ENCODE measurements at places on chromosomes 1 and 21.

- no peak for DNase-seq
These were observed 9.1 kb downstream of the SMAP2 start for GRCh38 chr1:40382601-40383000.

DNA sequence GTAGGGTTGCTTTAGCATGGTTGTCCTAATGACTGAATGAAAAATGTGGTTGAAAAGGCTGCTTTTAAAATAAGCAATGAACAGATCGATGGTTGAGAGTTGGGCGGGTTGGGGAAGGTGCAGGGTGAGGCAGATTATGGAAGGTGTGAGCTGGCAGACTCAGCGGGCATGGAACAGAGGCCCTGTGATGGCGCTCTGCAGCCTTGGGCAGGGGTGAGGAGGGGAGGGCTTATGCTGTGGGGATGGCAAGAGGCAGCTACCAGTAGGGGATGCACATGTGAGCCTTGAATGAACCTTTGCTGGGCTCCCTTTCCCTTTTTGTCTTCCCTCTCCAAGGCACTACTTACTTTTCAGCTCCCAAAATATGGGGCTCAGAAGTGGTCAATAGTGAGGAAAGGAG lies 30.9 kb downstream of the ATP1B1 start:
- no peak for DNase-seq

- no peak for DNase-seq
These were observed 30.1 kb downstream of the RCC2 start for GRCh38 chr1:17409391-17409811.

GRCh38 chr1:112904071-112904830 lies 51.7 kb downstream of the SLC16A1 start:
- no peak for DNase-seq

DNA sequence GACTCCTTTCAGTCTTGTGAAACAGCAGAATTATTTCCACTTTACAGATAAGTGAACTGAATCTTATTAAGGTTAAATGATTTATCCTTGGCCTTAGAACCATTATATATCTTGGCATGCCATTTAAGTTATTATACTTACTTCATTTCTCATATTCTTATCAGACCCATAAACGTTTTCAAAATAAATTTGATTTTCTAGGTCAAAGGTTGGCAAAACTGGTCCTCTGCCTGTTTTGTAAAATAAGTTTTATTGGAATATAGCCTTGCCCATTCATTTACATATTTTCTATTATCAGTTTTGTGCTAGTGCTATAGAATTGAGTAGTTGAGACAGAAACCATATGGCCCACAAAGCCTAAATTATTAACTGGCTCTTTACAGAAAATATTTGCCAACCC lies 32.9 kb upstream of the SNRPE start:
- DNase-seq = no peak

DNA sequence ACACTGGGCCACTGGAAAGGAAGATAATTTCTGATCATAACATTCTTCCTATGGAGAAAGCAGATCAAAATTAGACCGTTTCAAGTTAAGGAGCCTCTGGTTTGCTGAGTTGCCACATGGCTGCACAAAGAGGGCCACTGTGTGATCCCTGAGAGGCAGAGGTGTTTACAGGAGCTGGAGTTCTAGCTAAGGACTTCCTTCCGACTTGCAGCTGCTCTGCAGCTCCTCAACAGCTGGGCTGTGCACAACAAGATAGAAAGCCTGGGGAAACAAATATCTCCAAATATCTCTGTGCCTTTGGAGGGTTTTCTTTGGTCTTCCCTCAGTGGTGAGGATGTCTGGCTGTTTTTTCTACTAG lies 26.8 kb downstream of the GADD45A start:
- DNase-seq = peak; percentile 70

GRCh38 chr21:26070822-26071425 lies 99.6 kb downstream of the APP start:
- DNase-seq = peak; percentile 78

- DNase-seq = no peak
These were observed 165.8 kb downstream of the LYPLAL1 start for GRCh38 chr1:219339466-219339865.

DNA sequence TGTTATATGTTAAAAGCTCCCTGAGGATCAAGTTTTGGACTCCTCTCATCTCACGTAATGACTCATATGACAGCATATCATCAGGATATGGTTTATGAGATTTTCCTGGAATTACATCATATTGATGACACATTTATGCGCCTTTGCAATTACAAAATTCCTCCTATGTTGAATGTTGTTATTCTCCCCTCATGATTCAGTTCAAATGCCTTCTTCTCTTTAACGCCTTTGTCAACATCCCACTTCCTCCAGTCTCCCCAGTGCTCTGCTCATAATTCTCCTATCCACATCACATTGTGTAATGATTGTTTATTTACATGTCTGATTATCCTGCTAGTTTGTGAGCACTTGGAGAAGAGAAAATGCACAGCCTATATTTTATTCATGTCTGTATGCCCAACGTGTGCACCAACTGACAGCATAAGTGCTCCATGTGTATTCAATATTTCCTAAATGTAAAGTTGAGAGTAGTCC lies 80.9 kb upstream of the BACH1 start:
- no peak for DNase-seq

DNA sequence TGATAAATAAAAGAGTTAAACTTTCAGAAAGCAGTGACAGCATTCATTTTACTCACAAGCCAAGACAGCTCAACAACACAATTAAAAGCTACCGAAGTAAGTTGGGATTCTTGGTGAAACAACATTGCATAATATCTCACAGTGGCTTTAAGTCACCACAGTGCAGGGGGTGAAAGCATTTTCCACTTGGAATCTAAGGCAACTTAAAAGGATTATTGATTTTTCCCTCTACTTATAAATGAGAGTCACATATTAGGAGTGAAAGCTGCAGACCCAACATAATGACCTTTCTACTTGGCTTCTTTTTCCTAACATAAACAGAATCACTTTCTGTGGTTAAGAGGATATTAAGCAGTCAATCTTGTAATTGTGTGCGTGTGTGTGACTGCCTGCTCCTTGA lies 536.6 kb upstream of the CXADR start:
- peak; percentile 24 for DNase-seq

- DNase-seq = no peak
These were observed 44.8 kb downstream of the RIMS3 start for GRCh38 chr1:40620586-40621210.

GRCh38 chr1:151988405-151988923 lies 5.2 kb downstream of the S100A10 start:
- no peak for DNase-seq

DNA sequence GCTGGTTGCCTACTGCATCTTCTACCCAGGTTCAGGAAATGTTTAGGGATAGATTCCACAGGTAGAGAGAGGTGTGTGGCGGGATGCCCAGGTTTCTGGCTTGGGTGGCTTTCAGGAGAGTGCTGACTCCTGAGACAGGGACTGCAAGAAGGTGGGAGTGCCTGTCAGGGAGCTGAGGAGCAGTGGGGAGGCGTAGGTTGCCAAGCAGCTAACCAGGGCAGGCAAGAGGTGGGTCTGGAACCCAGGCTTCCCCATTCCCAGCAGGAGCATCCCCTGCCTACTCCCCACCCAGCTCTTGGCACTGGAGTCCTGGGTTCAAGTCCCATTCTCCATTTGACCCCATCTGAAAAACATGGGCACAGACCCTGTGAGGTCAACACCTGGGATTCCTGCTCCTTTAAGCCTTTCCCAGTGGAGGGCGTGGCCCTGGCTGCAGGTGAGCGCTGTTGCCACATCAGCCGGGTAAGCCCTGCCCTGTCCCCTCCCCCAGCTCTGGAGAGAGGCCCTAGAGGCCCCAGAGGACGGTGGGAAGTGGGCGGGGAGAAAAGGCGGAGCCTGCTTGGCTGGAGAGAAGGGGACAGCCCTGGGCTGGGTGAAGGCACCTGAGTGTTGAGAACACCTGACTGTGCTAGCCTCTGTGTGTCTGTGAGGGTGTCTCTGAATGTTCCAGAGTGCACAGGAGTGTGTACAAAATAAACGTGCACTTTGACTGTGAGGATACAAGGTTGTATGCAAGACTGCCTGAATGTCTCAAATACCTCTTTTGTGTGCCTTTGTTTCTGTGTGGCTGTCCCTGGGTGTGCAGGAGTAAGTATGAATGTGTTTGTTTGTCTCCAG lies 14.0 kb upstream of the SYNC start:
- DNase-seq = peak; percentile 96

DNA sequence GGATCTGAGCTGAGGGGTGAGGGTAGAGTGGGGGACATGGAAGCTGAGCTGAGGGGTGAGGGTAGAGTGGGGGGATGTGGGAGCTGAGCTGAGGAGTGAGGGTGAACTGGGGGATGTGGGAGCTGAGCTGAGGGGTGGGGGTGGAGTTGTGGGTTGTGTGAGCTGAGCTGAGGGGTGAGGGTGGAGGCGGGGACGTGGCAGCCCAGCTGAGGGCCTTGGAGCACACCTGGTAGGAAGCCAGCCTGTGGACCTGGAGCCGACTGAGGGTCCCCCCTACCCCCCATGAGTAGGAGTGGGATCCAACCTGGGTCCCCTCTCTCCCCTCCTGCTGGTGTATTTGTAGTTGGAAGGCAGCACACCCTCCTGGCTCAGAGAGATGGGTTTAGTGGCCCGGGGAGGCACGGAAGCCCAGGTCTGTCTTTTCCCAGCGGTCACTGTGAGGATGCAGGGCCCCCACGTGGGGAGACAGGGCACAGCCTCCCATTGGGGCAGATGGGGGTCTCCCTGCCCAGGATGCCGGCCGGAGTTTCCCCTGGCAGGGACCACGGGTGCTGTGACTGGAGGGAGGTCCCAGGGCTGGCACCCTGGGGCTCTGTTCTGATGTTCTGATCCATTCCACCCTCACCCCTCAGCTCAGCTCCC lies 13.2 kb upstream of the NPHP4 start:
- no peak for DNase-seq

DNA sequence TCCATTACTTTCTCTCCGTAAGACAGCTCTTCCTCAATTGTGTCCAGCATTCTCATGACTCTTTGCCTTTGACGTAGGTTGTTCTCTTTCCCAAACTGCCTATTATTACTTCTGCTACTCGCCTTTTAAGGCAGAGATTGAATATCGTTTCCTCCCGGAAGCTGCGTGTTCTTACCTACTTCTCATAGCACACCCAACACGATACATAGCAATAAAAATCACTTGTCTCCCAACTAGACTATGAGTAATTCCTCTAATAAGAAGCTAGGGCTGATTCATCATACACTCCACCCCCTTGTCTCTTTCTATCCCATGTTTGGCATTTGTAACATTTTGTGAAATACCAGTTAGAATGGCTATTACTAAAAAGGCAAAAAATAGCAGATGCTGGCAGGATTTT lies 55.8 kb upstream of the SGIP1 start:
- DNase-seq = no peak

GRCh38 chr1:201515062-201515750 lies 8.3 kb upstream of the CSRP1 start:
- DNase-seq = no peak

DNA sequence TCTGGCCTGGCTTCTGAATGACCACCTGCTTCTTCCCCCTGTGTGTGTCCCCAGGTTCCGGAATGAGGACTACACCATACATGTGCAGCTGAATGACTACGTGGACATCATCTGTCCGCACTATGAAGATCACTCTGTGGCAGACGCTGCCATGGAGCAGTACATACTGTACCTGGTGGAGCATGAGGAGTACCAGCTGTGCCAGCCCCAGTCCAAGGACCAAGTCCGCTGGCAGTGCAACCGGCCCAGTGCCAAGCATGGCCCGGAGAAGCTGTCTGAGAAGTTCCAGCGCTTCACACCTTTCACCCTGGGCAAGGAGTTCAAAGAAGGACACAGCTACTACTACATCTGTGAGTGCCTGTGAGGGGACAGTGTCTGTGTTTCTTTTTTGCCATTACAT lies 3.6 kb downstream of the EFNA1 start:
- no peak for DNase-seq
